Liver (tissue), 10 donors: ENCODE measurements at places on chromosomes 4 and X.

DNA sequence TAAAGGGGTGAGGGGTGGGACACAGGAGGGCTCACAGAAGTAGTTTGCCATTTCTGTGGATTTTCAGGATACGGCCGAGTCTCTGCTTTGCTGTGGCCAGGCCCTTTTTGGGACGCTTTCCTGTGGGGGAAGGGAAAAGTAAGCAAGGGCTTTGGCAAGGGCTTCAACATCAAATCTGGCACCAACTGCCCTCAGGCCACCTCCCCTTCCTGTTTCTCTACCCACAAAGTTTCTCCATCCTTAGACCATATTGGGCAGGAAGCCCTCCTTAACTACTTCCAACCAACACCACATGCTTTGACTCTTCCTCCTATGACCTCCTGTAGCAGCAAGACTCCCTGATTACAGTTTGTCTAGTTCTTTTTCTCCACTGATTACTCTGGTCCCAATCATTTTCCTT lies 105.1 kb downstream of the PHF8 start:
- DNase-seq, result no peak

DNA sequence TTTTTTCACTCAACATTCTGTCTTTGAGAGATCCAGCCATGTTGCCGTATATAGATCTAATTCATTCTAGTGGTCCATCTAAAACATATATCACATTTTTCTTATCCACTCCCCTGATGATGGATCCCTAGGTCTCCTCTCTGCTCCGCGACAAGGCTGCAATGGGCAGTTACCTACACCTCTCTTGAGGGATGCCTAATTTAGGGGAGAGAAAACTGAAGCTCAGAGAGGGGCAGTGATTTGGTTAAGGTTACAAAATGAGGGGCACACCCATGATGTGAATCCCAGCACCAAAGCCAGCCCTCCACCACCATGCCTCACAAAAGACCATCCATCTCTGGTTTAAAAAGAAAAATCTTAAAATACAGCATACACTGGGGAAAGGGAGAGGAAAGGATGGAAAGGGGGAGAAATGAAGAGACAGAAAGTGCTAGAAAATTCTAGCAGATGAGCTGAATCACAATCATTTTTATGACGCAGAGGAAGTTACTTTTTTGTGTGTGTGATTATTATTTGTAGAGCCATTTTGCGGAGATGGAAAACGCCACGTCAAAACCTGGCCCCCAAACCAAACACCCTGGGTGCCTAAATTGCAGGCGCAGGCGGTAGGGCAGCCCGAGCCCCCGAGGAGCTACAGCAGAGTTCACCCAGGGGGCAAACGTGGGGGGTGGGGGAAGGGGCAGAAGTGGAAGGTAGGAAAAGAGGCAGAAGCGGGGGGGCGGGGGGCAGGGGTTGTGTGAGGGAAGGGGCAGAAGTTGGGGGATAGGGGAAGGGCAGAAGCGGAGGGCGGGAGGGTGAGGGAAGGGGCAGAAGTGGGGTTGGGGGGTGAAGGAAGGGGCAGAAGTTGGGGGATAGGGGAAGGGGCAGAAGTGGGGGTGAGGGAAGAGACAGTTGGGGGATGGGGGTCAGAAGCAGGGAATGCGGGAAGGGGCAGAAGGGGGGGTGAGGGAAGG lies 1.3 kb upstream of the TSPYL2 start:
- no peak for DNase-seq

GRCh38 chrX:19705196-19705769 lies 182.1 kb downstream of the SH3KBP1 start:
- DNase-seq, result no peak

DNA sequence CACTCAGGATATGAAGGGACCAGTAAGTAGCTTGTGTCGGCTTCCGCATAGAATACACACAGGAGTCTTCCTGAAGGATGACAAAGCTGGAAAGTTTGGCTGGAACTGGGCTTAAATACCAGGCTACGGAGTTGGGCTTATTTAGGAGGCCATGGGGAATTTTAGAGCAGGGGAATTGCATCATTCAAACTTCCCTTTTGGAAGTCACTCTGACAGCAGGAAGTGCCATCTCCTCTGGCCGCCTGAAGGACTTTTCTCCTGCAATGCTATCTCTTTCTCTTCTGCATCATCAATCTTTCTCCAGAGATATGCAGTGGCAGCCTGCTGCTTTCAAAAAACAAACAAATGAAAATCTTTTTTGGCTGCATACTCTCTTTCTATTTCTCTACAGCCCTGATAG lies 48.4 kb upstream of the PAK3 start:
- DNase-seq, result no peak

DNA sequence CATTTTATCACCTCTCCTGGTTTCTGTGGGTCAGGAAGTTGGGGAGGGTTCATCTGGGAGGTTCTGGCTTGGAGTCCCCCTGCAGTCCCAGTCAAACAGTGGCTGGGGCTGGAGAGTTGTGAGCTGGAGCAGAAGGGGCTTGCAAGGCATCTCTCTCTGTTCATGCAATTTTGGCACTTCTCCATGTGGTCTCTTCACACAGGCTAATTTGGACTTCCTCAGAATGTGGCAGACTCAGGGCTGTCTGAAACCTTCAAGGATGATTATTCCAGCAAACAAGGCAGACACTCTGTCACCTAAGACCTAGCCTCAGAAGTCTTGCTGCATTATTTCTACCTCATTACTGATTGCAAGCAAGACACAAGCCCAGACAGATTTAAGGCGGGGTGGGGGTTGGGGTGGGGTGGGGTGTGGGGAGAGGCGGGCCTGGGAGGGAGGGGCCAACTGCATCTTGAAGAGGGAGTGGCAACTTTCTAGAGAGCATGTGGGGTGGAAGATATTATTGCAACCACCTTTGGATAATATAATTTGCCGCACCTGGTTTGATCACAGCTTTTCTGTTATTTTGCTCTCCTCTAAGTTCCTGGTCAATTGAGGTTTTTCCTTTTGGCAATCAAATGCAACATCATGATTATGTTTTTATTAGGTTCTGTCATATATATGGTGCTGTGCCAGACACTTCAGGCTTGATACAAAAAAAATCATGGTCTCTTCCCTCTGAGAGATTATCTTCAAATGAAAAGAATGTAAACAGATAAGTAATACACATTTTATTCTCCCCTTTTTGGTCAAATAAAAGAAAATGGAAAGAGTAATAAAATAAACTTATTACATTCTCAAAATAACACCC lies 799.5 kb downstream of the RPA4 start:
- no peak for DNase-seq

DNA sequence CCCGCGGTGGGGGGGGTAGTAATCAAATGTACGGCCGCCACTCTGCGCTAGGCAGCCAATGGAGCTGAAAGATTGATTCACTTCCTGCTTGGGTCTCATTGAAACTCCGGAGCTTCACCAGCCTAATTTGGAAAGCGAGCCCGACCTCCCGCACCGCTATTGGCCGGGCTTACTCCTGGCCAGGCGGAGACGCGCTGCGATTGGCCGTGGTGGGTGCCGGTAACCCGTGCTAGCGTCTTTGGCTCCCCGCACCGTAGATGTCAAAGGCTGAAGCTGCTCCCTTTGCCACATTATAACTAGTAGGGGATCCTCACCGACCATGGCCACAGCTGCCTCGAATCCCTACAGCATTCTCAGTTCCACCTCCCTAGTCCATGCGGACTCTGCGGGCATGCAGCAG lies at the start of gene POU3F4:
POU3F4 (plus strand) TSS at position 285 of the 400 bp plus-strand sequence; CDS start at position 320, 35 bp downstream.
- no peak for DNase-seq

DNA sequence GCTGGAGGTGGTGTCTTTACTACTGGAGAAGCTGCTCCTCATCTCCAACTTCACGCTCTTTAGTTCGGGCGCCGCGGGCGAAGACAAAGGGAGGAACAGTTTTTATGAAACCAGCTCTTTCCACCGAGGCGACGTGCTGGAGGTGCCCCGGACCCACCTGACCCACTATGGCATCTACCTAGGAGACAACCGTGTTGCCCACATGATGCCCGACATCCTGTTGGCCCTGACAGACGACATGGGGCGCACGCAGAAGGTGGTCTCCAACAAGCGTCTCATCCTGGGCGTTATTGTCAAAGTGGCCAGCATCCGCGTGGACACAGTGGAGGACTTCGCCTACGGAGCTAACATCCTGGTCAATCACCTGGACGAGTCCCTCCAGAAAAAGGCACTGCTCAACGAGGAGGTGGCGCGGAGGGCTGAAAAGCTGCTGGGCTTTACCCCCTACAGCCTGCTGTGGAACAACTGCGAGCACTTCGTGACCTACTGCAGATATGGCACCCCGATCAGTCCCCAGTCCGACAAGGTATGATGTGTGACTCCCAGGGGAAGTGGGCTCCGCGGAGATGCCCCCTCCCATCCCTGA lies 634 bp downstream of the LRAT start:
- no peak for DNase-seq

DNA sequence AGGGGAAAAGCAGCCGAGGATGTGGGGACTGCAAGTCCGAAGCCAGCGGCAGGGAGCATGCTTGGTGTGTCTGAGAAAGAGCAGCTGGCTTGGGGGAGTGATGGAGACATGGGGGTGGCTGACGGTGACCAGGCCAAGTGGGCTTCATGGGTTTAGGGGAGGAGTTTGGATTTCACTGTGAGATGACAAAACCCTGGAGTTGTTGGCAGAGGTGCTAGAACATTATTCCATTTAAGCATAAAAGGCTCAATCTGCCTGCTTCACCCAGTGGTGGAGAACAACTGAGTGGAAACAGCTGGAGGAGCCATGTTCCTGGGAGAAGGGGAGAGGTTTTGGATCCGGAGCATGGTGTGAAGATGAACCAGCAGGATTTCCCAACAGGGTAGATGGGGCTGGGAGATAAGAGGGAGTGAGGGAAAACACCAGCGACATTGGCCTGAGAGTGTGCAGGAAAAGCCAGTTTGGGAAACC lies 318.0 kb upstream of the TAPT1 start:
- no peak for DNase-seq

DNA sequence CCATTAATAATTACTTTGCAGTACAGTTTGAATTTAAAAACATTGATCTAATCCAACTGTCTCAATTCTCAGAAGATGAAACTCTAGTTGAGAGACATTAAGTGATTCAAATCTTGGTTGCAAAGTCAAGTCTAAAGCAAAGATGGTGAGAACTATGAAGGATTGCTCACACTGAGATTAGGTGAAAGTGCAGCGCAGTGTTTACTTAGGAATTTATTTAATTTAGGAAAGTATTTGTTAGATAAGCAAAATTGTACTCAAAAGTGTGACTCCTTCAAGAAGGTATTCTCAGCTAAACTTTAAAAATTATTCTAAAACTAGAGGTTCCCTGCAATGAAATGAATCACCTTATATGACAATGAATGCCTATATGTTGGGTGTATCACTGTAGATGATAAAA lies 454.9 kb downstream of the PDGFC start:
- no peak for DNase-seq

DNA sequence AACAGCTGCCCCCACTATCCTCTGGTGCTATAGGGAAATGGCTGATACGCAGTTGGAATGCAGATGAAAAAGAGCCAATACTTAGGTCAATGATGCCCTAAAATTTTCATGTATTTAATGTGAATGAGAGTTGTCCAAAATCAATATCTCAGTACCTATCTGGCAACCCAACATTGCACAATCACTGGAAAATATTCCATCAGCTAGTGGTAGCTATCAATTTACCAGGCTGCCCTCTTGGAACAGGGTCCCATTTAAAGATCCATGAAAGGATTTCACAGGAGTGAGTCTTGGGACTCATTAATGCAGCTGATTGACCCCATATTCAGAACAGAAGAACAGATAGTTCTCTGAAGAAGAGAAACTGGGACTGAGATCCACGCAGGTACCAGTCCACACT lies 638.9 kb downstream of the SMARCA1 start:
- no peak for DNase-seq

GRCh38 chrX:34585561-34585960 lies 71.5 kb downstream of the TMEM47 start:
- DNase-seq, result no peak

GRCh38 chrX:2596045-2596444 lies 95.0 kb upstream of the CD99 start:
- no peak for DNase-seq

- no peak for DNase-seq
These were observed 128.5 kb downstream of the LARP7 start for GRCh38 chr4:112765317-112765974.

DNA sequence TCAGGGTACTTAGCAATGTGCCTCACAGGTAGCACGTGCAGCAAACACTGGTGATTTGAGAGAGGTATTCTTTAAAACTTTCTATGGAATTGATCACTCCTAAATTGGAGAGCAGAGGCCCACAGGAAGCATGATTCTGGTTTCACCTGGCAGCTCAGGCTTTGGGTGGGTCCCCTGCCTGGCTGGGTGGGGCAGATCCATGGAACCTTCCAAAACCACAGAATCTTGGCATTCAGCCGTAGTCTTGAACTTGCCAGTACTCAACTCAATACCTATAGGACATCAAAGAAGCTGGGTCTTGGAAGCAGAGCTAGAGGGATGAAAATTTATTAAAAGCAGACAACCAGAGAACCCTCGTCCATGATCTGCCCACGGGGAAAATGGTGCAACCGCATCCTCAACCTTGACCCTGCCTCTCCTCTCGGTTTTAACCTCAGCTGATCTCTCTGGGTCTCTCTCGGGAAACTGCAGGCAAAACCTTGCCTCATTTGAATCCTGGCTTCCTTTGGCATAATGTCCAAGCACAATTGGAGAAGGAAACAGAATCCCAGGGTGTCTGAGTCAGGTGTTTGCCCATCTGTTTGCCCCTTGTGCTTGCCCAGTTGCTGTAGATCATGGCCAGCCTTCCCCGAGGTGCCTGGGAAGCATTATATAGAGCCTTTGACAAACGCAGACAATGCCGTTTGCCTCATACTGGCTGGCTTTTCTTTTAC lies 22.9 kb downstream of the OTOP1 start:
- DNase-seq, result no peak

GRCh38 chr4:94409962-94410361 lies 41.8 kb upstream of the PDLIM5 start:
- DNase-seq, result no peak
